ENCODE measurements at places on chromosomes 6 and 20.

- peak; percentile 18 for DNase-seq
Observed at GRCh38 chr6:103273048-103273447, 1586.7 kb downstream of the HACE1 start.

GRCh38 chr6:100493206-100493888 lies 28.6 kb upstream of the SIM1 start:
- no peak for DNase-seq

DNA sequence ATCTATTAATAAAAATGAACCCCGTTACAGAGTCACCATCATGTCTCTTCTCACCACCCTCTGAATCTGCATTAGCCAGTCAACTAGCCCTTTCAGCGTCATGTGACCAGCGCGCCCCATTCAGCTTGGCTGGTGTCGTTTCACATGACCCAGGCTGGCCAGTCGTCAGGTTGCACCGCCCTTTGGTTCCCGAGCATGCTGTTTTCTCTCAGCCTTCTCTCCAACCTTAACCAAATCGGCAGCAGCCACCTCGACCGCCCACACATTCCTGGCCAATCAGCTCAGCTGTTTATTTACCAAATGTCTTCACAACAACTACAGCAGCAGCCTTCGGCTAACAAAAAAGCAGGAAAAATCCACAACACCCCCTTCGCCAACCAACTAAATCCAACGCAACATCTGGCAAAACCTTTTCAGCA lies 5.6 kb downstream of the SRSF3 start:
- no peak for DNase-seq

DNA sequence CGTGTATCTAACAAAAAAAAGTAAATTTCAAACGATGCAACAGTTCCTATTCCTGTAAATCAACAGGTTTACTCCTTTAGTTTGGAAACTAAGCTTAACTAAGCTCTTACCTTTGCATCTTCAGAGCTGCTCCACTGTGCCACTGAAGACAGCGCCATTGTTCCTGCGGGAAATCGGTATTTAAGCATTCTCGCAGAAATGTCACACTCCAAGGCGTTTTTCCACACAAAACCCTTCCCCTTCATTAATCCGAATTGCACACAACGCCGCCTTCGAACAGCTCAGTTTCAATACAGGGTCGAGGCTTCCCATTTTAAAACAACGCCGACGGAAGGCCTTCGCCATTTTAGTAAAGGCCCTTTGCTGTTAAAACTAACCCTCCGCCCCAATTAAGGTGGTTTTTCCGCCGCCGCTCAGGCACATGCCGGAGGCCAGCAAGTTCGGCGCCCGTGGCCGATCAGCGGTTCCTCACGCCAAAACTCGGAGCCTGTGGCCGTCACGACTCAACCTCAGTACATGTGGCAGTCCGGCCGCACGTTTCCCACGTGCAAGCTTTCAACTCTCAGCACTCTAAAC lies 35.4 kb upstream of the SYNCRIP start:
- DNase-seq: no peak

DNA sequence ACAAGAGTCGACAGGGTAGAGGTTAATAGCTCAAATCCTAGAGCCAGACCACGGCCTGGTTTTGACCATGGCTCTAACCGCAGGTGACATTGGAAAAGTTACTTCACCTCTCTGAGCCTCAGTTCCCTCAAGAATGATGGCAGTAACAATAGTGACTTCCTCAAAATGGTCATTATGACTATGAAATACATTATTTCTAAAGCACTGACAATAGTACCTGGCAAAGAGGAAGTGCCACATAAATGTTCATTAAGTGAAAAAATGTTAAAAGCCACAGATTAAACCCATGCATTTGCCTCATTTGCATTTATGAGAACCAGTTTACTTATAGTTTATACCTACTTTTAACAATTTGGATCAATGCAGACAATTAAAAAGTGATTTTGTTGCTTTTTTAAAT lies 12.3 kb downstream of the BTBD3 start:
- DNase-seq: no peak

DNA sequence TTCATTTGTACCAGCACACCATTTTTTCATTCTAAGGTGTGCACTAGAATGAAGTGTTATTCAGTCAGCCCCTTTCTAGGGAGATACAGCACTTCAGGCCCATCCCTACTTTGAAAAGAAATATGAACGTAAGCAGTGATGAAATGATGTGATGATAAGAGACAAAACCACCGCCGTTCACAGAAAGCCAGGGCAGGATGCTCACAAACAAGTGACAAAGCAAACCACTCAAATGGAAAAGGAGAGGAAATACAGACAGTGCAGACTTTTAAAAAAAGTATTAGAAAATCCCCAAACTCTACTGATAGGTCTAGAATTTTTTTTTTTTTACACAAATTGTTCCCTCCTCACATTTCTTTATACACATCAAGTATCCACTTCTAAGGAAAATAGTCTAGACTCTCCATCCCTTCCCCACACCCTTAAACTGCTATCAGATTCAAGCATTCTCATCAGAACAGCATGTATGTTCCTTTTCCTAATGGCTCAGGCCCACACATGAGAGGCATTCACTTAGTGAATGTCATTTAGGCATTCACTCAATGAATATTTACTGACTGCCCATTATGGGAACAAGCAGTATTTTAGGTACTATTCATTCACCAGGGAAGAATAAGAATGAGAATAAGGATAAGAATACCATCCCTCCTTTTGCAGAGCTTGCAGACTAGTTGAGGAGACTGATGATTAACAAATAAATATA lies 243.5 kb downstream of the GMPR start:
- DNase-seq: no peak

DNA sequence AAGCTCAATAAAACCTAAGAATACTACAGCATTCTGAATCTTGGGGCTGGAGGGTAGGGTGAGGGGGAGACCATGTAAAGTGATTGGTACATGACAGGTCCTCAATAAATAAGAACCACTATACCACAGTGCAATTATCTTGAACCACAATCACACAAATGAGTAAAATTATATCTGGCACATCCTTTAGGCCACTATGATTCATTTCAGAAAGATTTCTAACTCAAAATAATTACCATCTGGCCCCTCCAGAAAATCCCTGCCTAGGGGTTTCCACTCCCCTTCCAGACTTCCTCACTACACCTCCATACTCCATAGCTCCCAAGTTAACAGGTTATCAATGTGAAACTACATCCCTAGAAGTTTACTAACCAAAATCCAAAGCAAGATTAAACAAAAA lies 19.7 kb downstream of the AKIRIN2 start:
- no peak for DNase-seq

- DNase-seq: no peak
Observed at GRCh38 chr6:6890400-6890858, 217.3 kb upstream of the RREB1 start.

DNA sequence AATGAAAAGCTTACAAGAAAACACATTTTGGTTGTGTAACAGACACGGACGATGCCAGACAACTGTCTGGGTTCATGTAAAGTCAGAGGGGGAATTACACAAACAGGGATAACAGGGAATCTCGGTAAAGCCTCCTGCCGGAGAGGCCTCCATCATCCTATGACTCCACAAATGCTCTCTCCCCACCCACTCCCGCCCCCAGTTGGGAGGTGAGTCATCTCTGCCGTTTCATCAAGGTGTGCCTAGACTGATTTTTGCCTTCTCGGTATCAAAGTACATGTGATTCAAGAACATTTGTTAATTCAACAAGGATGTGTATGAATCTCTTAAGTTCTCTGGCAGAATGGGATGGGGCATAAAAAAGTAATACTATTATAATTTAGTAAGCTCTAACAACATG lies 304.9 kb upstream of the PRDM1 start:
- no peak for DNase-seq

DNA sequence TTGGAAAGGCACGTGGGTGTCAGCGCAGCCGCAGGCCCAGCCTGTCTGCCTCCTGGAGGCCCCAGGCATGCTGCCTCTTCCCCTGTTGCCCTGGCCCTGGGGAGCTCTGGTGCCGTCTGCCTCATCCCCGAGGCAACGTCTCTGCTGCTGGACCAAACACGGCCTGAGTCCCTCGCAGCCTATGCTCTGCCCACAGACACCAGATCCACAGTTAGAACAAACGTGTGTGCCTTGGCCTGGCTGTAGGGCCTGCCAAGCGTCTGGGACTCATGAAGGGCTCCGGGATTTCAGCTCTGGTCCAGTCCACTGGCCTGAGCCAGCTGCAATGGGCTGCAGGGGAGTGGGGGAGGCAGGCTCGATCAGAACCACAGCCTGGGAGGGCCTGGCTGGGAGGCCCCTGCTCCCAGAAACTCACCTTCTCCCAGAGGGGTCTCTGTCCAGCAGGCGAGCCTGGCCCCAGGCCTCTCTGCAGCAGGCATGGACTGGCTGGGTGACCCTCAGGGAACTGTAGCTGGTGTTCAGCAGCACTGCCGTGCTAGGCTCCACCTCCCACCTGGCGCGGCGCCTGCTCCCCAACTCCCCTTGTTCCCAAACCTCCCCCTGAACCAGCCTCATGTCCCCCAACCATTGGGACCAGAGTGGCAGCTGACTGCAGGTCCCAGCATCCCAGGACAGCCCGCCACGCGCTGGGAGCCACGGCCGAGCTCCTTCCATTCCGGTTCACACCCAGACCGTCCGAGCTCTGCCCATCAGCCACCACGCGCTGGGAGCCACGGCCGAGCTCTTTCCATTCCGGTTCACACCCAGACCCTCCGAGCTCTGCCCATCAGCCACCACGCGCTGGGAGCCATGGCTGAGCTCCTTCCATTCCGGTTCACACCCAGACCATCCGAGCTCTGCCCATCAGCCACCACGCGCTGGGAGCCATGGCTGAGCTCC lies 197.0 kb downstream of the DLL1 start:
- no peak for DNase-seq

DNA sequence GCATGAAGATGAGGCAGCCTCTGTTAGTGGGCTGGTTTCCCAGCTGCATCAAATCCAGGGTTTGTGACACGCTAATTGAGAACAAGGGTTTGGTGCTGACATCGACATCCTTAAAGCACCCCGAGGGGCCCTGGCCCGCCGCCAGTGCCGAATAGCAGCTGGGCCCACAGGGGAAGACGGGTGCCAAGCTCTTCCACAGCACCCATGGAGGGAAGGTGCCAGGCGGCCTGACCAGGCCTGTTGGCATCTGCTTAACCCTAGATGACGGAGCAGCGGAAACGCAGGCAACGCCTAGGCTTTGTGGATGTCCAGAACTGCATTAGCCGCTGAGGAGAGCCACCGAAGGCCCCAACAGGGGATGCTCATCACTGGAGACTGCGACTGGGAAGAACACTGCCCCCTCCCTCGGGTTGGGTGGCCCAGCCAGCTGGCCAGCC lies 16.0 kb downstream of the UQCC2 start:
- DNase-seq: peak; percentile 82

GRCh38 chr6:150079604-150080003 lies 10.7 kb upstream of the ULBP3 start:
- no peak for DNase-seq

DNA sequence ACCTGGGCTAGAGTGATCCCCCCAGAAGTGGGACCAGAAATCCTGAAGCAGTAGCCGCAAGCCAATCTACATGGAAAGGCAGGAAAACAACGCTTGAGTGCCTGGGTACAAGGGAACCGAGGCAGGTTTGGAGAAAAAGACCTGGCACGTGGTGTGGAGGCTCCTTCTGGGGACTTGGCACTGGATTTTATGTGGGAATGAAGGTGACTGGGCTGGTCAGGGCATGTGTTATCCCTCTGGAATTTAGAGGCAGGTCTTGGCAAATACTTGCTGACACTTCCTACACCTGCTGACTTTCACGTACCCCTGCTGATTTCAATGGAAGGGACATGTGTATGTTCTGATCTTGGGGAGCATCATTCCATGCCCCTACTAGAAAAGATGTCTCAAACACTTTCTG lies 25.0 kb upstream of the FAM217A start:
- no peak for DNase-seq

DNA sequence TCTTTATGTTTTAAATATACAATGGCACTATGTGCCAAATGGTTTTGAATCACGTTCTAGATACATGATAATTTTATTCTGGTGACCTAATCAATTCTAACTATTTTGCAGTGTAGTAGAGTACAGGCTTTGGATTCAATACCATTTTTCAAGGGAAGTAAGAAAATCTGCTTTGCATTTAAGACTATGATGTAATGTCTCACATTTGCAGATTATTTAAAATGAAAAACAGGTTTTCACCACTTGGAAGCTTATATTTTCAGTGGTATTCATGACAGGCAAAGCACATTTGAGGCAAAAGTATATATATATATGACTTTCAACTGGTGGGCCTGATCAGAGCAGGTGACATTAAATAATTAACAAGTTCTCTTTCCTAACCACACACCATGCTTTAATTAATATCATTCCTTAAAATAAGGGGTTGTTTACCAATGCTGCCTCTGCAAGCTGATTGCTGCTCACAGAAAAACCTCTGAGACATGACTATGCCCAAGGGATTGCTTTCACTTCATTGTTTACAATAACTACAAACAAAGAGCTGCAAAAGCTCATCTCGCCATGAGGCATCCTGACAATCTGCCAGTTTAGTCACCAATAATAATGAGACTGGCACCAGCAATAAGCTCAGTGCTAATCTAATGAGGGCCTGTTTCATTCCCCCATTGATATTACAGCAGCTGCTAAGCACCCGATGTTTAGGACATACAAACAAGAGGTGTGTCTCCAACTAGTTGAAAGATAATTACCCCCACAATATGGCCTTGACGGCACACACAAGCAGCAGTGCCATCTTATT lies 1176.0 kb upstream of the GJE1 start:
- peak; percentile 94 for DNase-seq

DNA sequence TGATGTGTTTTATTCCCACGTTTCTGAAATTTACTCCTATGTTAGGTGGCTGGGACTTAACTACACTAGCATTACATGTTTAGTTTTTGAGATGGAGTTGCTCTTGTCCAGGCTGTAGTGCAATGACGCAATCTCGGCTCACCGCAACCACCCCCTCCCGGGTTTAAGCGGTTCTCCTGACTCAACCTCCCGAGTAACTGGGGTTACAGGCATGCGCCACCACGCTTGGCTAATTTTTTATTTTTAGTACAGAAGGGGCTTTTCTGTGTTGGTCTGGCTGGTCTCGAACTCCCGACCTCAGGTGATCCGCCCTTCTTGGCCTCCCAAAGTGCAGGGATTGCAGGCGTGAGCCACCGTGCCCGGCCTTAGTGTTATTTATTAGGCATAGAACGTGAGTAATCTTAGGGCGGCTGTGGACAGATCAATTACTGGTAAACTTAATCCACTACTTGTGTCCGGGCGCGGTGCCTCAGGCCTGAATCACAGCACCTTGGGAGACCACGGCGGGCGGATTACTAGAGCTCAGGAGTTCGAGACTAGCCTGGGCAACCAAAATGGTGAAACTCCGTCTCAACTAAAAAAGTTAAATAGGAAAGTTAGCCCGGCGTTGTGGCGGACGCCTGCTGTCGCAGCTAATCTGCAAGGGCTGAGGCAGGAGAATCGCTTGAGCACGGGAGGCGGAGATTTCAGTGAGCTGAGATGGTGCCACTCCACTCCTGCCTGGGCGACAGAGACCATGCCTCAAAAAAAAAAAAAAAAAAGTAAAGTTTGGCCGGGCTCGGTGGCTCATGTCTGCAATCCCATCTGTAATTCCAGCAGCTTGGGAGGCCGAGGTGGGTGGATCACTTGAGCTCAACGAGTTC lies 123.7 kb upstream of the BTN3A2 start:
- no peak for DNase-seq

GRCh38 chr6:126721581-126722160 lies 381.8 kb downstream of the CENPW start:
- no peak for DNase-seq
